ENCODE measurements at places on chromosomes 11 and 22.

DNA sequence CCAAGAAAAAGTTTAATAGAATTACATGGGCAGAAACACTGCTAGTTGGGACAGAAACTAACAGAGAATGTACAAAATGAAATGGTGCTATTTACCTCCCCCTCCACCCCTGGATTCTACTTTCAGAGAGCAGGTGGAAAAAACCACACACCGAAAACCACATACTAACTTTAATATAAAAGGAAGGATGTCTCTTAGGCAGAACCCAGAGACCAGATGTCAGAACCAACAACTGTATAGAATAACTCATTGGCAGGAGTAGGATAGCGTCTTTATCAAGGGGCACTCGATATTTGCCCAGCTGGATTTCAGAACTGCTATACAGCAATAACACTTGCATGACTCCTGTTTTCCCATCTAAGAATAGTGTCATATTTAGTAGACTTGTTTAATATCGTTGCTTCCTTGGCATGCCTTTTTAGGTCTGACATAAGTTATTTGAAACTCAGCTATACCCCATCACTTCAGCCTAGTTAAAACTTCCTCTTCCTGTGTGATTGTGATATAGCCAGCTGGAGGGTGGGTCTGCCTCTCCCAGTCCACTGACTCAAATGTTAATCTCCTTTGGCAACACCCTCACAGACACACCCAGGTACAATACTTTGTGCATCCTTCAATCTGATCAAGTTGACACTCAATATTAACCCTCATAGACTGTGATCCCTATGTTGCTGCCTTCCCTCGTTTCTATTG, 1.2 kb downstream of the SLC22A25 start:
- DNase-seq, result no peak

DNA sequence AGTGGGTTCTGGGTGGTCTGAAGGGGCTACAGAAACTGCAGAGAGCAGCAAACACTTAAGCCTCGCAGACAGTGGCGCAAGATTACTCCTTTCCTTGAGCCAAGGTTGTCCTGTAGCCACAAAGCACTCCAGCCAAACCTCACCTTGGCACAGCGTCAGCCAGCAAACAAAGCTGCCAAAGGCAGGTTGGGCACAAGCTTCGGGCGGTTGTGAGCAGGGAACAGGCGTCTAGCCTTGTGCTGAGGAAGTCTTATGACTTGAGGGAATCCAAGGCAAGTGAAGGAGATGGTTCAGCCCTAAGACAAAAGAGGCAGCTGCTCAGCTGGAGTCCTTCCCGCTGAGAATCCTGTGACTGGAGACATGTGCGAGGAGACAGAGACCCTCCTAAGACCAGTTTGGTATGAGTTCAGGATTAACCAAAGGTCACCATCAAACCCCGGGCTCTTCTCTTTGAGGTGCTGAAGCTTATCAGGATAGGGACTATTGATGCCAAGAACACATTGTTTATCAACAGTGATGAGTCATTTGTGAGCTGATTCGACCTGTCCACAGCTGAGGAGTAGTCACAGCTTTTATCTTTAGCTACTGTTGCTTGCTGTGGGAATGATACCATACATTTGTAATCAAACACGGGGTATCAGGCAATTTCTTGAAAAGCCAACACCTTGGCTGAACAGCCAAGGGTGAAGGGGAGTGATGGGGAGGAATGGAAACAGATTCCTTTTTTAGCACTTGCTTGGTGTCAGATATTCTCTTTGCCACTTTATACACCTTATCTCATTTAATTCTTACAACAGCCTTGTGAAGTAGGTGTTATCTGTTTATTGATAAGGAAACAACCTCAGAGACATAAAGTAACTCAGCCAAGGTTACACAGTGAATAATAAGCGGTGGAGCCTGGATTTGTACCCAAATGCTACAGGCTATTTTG, 4.6 kb downstream of the ADM start:
- no peak for DNase-seq

- DNase-seq, result no peak
Measured at GRCh38 chr11:131672191-131672590, 301.8 kb downstream of the NTM start.

- DNase-seq, result no peak
Measured at GRCh38 chr11:73288192-73288872, 16.2 kb downstream of the P2RY6 start.

DNA sequence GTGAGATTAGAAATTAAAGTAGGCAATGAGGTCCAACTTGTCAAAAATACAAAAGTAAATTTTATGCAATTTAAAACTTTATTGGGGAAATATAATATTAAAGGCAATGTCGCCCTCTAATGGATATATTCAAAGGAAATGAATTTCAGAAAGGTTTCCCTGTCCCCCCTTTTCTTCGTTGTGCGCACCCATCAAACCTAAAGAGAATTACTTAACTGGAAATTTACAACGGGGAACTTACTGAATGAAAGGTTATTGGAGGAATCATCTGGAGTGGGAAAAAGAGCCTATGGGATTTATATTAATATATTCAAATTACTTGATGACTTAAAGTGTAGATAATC, 1.7 kb upstream of the ABTB2 start:
- DNase-seq, result no peak

DNA sequence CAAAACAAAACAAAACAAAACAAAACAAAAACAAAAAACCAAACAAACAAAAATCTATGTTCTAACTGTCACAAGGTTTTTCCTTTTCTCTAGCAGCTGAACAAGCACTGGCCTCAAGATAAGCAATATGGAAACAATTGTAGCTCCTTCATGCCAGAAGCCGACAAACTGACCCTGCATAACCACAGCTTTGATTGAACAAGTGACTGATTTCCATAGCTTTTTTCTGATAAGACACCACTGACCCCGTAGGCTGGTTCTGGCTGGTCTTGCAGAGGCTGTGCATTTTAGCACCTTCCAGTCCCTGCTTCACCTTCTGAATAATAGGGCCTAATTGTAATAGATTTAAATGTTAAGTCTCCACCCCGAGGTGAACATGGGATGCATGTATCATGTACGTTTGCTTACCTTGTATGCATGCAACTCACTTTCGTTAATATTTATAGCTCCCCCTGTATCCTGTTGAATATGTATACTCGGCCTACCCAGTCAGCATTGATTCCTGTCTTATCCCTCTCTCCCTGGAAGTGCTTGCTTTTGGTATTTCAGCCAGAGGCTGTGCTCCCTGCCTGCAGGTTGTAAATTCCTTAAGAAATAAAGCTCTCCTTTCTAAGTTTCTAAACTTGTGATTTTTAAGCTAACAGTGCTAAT, 49.6 kb downstream of the CNTF start:
- no peak for DNase-seq

DNA sequence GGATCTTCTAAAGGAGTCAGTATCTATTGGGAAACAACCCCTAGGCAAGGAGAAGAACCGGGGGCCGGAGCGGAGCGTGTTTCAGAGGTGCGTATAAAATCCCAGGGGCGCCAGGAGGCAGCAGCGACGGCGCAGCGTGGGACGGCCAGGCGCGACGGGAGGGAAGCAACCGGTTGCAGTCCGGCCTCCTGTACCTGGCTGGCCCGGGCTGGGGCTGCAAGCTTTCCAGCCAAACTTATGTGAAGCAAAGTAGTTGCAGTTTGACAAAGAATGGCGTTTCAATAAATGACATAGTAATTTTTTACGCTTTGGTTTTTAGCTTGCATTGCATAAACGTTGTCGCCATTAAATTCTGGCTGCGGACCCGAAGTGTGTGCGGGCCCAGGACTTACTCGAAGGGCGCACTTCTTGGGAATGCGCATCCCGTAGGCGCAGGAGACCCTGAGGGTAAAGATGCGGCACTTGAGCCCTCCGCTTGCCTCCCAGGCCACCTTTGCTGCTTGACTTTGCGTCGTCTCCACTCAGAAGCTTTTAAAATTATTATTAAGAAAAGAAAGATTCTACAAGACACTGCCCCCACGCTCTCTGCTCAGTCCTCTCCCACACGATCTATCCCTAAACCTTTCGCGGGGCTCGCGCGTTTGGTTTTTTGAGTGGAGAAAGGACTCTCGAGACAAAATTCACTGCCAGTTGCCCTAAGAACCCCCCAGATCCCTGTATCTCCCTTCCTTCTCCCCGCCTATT, 1.6 kb upstream of the WT1 start:
- DNase-seq, result no peak

DNA sequence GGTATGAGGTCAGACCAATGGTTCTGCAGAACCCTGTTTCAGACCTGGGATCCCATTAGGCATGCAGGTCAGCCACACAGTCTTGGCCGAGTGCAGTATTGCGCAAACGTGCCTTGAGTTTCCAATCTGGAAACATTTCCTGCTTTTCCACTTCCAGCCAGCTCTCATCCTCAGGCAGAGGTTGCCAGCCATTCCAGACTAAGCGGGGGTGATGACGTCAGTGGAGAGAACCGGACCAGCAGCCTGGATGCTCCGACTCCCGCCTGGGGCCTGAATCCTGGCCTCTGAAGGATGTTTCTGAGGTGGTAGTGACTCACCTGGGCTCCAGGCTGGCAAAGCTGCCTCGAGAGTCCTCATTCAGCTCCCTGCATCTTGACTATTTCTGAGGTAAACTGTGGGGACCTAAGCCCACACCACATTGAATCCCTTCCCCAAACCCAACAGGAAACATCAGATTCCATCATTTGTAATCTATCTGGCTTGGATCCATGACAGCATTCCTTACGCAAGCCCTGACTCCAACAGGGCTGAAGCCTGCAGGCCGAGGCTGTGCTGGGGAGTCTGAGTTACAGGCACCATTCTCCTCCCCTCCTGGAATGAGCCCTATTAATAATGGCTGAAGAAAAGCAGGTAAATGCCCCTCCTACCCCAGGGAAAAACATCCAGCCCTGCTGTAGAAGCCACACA, 83.0 kb downstream of the ABTB2 start:
- no peak for DNase-seq

DNA sequence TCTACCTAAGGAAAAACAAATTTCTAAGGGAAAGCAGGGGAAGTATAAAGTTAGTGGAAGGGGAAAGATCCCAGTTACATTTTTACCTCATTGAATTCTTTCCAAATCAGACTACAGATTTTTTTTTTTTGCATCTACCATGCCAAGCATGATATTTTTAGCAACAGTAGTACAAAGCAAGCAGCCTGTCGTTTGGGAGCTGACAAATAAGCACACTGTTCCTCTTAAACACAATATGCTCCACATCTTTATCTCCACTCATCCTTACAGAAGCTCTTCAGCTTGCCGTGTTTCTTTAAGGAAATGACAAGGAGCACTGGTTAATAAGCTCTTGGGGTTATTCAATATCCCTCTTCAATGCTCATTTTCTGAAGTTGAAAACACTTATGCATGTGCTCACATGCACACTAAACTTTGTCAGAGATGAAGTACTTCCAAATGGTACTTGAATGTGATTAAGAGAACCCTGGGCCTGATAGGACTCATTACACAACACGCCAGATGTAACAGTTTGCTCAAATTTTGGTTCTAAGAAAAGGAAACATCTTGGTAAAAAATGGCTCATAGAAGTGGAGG, 53.8 kb downstream of the PAX6 start:
- DNase-seq, result no peak

DNA sequence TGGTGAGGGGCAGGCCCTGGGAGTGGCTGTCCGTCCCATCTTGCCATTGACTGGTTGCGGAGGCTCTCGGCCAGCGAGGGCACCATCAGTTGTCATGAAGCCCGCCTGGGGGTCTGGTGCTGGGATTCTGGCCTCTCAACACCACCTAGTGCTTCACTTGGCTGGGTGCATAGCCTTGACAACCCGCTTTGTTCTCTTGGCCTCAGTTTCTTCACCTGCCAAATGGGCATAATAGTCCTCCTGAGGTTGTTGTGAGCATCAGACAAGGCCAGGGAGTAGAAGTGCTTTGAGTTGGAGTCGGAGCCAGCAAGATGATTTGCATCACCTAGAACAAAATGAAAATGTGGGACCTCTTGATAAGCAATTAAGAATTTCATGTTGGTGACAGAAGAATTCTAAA, 1.5 kb upstream of the CACNA1I start:
- no peak for DNase-seq

DNA sequence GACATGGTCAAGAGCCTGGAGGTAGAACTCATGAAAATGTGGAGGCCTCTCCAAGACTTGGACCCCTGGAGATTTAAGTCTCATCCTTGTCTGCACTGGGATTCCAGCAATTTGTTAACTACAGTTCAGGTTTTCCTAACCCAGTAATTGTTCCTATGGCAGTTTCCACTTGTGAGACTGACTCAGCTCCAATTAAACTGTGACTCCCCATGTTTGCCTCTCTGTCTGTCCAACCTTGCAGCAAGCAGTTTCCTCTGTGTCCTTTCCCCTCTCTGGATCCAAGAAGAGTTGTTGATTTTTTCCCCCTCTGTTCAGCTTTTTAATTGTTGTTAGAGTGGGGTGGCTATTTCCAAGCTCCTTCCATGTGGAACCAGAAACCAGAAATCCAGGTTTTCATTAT, 16.2 kb upstream of the ARHGAP20 start:
- DNase-seq, result no peak

- no peak for DNase-seq
Measured at GRCh38 chr22:31728857-31729256, 21.1 kb downstream of the PRR14L start.

DNA sequence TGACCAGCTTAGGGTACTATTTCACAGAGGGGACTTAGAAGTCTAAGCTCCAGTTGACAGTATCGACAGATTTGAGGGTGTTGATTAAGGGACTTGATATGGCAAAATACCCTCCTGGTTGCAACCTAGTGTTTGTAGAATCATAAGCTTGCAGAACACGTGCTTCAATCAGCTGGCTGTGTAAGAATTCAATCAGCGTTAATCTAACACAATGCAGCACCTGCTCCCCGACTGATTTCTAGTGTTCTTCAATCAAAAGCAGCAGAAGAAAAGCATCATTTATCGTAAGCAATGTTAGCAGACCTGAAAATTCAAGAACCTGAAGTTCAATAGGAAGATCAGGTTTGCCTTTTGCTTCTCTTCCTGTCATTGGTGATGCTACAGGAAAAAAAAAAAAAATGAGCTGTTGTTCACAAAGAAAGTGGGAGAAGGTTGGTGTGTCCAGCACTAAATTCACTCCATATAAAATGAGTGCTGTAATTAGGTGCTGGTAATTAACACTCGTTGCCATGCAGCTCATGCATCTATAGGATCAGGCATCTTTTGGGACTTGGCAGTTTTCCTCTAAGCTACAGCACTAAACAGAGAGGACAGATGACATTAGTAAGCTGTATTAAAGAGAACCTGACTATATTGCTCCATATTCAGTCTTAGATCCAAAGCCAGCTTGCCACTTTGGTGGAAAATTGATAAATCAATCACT, 840.3 kb downstream of the OPCML start:
- no peak for DNase-seq

DNA sequence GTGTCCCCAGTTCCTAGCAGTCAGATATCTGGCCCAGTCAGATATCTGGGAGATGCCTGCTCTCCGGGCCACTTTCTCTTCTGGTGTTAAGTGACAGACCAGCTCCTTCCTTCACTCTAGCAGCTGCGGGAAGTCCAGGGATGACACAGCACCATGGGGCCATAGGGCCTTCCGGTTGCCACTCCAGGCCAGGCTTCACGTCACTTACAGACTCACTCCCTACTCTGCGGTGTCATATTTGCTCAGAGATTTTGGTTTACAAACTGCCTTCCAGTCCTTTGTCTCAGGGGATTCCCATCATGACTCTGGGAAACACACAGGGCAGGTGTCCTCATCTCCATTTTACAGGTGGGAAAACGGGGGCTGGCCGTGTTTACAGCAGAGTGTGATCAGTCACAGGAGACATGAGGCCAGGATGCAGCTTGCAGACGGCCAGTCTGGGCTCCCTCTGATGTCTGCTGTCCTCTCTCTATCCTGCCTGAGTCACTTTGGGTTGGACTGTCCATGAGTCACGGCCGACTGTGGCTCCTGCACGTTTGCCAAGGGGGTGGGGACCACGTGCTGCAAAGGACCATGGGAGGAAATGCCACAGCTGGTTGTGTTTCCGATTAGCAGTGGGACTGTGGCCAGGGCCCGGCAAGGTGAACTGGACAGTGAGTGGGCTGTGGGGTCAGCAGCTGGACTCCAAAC, 8.2 kb upstream of the TBC1D22A start:
- no peak for DNase-seq
